Activated gamma-delta T cell treated with Interleukin-2 at 50 U/mL for 16 hours (primary cell): ENCODE measurements at places on chromosomes 11 and 22.

- DNase-seq = no peak
Observed at GRCh38 chr11:36509201-36509639, 852 bp downstream of the TRAF6 start.

DNA sequence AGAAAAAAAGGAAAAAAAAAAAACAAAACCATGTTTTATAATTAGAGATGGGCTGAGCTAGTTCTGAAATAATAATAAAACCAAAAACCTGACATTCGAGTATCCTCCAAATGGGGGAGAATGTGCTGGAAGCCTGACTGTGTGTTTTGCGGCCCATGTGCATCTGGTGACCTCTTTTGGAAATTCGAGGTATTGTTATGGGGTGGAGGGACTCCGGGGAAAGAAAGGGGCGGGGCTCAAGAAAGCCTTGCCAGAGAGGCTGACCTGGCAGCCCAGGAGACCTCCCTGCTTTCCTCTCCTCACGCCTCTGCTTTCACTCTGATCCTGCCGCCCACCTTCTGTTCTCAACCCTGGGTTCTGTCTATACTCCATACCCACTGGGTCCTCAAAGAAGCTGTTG, 72.9 kb downstream of the CTTN start:
- DNase-seq = no peak

GRCh38 chr11:57466680-57467079, 6.4 kb downstream of the RTN4RL2 start:
- no peak for DNase-seq

DNA sequence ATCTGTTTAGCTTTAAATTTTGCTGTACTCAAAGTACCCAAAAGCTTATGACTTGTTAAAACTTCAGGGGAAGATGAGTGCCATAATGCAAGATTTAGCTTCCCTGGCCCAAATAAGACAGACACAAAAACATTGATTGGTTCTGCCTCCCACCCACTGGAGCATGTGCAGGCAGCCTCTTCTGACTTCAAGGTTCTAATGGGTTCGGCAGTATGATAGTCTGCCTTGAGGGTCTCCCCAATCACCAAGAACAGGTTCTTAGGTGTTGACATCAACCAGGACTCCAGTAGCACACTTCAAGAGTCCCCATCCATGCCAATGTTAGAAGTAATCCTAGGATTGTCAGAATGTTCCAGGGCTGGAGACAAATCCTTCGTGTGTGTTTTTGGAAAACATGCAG, 12.5 kb downstream of the EIF4G2 start:
- no peak for DNase-seq

DNA sequence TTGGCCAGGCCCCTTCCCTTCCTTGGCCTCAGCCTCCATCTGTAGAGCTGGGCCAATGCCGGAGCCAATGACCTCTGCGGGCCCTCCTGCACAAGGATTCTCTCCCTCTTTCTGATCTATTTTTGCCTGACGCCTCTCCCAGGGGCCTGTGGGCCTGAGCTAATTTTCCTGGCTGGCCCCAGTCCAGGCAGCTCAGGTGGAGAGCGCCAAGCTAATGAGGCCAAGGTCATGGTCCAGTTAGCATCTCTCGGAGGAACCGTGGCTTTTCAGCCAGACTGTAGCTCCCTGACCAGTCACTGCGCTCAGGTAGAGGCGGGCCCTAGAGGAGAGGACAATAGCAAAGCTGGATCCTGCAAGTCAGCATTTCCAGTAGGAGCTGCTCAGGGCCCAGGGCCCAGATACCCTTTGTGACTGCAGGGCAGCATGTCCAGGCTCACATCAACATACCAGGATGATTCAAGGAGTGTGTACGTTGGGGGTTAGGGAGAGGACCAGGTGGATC, 43.5 kb downstream of the APOL3 start:
- no peak for DNase-seq

GRCh38 chr11:121327553-121327952, 35.0 kb downstream of the SC5D start:
- no peak for DNase-seq

DNA sequence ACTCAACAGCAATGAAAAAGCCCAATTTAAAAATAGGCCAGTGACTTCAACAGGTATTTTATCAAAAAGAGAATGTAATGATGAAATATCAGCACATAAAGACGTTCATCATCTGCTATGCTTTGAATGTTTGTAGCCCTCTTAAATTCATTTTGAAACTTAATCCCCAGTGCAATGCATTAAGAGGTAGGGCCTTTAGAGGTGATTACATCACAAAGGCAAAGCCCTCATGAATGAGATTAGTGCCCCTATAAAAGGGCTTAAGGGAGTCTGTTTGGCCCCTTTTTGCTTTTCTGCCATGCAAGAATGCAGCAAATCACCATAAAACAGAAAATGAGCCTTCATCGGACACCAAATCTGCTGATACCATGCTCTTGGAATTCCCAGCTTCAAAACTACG, 637.0 kb downstream of the DLG2 start:
- no peak for DNase-seq

- DNase-seq = no peak
Observed at GRCh38 chr11:68998390-68998911, 14.6 kb downstream of the MRGPRF start.

- DNase-seq = no peak
Observed at GRCh38 chr11:70872955-70873735, 379.2 kb downstream of the SHANK2 start.

DNA sequence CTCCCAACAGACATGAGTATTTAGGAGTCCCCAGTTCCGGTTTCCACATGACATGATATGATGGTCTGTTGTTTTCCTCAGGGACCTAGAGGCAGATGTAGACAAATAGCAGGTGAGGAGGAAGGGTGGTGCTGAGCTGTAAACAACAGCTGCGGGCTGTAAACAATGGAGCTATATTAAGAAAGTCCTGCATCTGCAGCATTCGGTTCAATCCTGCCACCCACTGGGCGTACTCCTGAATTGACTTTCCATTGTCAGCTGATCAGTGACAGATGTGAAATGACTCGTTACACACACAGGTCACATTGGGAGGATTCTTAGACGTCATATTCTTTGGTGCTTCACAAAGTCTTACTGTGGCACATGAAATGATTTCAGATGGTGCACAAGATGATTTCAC, 26.8 kb upstream of the RAG1 start:
- DNase-seq = no peak

- DNase-seq = no peak
Observed at GRCh38 chr11:133753150-133753549, 92.2 kb downstream of the SPATA19 start.

DNA sequence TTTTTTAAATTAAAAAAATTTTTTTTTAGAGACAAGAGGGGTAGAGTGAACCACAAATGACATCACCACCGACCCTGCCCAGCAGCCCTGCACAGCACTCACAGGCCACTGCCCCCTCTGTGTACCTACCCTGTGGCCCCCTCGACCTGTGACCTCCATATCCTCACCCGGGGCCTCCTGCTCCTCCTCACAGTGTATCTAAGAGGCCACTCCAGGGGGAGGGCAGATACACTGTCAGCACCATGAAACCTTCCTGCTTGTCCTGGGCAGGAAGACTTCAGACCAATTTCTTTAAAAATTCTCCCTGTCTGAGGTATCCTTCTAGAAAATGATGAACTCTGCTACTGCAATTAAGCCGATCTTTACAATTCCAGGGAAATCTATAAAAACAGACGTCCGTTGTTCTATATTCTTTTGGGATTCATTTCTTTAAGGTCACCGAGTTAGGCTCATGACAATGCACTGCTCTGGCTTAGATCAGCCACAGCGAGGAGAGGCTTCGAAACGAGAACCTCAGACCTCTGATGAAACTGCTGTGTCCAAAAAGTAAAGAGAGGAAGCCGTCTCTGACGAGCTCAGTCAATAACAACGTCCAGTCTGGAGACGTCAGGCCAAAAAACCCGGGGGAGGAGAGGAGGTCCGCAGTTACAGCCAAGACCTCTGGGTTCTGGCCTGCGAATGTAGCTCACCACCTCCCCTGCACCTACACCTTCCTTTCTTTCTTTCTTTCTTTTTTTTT, 17.5 kb downstream of the NFAM1 start:
- DNase-seq = no peak

DNA sequence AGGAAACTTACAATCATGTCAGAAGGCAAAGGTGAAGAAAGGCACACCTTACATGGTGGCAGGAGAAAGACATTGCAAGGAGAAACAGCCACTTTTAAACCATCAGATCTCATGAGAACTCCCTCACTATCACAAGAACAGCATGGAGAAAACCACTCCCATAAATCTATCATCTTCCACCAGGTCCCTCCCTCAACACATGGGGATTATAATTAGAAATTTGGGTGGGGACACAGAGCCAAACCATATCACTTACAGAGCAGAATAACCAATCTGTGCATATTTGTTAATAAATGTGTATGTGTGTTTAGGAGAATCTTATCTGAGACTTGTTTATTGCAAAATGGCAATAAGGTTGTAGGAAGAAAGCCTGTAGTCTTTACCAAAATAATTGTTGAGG, 205.2 kb upstream of the ANO3 start:
- no peak for DNase-seq

GRCh38 chr11:40099426-40100161, 1359.9 kb downstream of the LRRC4C start:
- DNase-seq = no peak

- DNase-seq = no peak
Observed at GRCh38 chr22:41876275-41876674, 38.6 kb downstream of the SHISA8 start.

GRCh38 chr22:37848587-37849088, 581 bp upstream of the EIF3L start:
- DNase-seq = no peak

DNA sequence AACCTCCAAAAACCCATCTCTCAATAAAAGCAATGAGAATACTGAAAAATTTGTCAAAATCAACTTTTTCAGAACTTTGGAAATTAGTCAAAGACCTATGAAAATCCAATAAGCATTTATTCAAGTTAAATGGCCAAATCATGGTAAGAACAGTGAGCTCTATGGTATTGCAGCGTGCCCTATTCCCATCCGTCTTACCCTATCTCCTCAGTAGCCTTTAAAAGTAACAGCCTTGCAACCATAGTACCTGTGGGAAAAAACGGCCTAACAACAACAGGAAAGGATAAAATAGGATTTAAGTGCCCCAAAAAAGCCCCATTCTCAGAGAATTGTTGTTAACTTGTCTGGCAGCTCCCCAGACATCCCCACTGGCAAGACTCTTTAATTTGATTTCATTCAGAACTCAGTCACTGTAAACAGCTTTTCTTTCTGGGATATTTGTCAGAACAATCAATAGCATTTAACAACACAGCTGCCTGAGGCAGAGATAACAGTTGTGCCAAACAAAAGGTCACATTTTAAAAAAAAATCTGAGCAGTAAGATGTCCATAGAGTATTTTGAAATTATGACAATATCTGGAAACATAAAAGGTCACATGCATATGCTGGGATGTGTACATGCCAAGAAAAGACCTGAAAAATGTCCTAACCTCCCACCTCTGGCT, 18.8 kb upstream of the MS4A8 start:
- DNase-seq = no peak

GRCh38 chr11:61601512-61601911, 20.6 kb upstream of the SYT7 start:
- DNase-seq = no peak

DNA sequence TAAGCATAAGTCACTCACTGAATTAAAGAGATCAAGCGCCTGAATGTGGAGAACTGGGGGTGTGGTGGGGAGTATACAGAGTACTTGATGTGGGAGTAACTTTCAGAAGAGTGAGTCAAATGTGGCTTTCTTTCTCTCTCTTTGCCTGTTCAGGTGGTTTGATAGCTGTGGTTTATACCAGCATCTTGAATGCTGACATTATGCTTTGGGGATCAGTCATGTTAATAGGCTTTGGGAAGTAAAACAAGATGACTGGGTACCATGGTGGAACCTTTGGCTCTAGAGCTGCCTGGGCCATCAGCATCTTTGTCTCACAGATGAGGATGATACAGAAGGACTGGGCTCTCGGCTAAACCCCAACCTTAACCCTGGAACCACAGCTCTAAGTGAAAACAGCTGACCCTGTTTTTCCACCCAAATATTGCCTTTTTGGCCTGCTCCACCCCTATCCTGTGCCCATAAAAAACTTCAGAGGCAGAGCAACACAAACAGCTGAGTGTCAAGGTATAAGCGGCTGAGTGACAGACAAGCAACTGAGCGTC, 58.2 kb upstream of the GNAZ start:
- peak; percentile 7 for DNase-seq

GRCh38 chr22:48760481-48761390, 1066.9 kb downstream of the BRD1 start:
- DNase-seq = no peak

DNA sequence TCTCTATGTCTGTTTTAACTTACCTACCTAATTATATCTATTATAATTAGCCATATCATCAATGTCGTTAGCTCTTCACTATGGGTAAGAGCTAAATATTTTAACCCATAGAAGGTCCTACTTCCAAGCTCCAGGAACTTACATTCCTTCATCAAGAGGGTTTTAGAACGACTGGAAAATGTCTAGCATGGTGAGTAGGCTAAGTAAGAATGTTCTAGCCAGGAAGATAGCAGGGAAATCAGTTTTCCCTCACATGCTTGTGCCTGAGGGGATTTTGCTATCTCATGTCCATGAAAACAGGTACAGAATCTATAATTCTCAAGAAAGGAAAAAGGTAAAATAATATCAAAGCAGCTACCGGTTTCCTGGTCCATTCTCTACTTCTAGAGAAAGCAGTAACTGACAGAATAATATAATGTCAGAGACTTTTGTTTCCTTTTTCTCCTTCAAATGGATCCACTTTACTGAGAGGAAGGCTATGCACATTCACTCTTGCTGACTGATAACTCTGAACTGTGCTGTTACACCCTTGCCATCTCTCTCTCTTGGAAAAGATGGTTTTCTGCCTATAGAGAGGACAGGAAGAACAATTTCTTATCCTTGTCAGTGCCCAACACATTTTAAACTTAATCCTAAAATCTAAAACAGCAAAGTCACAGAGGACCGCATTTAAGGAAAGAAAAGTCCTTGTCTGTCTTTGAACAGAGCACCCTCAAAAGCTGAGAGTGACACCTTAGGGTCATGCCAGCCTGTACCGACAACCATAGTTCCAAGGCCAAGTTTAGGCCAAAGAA, 67.0 kb downstream of the MAML2 start:
- DNase-seq = no peak

DNA sequence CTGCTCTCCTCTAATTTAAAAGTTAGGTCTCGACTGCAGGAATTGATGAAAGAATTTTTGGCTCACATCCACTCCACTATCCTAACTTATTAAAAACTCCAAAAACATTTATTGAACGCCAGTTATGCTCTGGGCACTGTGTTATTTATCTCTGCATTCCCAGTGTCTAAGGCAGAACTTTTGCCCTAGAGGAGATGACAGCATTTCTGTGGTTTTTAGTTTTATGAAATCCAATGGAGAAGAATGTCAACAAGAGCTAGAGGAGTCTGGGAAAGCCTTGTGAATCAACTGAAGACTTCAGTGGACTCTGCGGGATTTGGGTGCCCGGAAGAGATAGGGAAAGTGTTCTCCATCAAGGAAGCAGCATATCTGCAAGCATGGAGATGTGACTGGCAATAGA, 217.0 kb upstream of the PGR start:
- DNase-seq = no peak

GRCh38 chr11:46472662-46472994, 81.1 kb upstream of the CHRM4 start:
- no peak for DNase-seq

GRCh38 chr11:59097113-59097708, 9.8 kb upstream of the FAM111B start:
- peak; percentile 63 for DNase-seq

- no peak for DNase-seq
Observed at GRCh38 chr11:122241566-122241965, 125.6 kb upstream of the BLID start.

- no peak for DNase-seq
Observed at GRCh38 chr11:96145163-96145585, 197.8 kb downstream of the MAML2 start.
